ENCODE measurements at places on chromosomes 1 and 21. TPM values are rescaled to one million over a fixed set of nuclear protein-coding genes. Genes with fewer than 3 reads are reported as not detected.

DNA sequence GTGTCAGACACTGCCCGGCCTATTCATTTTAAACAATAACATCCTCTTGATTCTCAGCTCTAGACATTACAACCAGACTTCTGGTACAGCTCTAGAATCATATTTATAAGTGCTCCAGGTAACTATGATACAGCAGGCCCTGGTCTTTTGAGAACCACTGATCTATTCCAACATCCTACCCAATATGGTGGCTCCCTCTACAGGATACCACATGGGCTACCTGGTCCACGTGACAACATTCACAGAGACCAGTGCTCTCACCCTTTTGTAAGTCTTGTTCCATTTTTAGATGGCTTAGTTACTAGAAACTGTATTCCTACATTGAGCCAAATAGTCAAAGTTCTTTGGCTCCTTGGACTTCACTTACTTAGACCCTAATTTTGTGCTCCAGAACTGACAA, 102.9 kb downstream of the PTPN14 start:
- no peaks in the 10 kb centered on the region for H3K27me3 ChIP-seq
- peaks cover 75% of the 10 kb centered on the region for H3K4me1 ChIP-seq
- H3K4me3 ChIP-seq, result no peak overlapping the region
- no peak for DNase-seq
- peak overlapping the region; percentile 99 for H3K27ac ChIP-seq
- H3K36me3 ChIP-seq, result peaks cover 11% of the 10 kb centered on the region

- H3K27ac ChIP-seq, result no peak overlapping the region
- no peaks in the 10 kb centered on the region for H3K36me3 ChIP-seq
- peaks cover 1% of the 10 kb centered on the region for H3K4me1 ChIP-seq
- H3K27me3 ChIP-seq, result no peaks in the 10 kb centered on the region
Observed at GRCh38 chr1:198908995-198909394, 270.2 kb downstream of the PTPRC start.

DNA sequence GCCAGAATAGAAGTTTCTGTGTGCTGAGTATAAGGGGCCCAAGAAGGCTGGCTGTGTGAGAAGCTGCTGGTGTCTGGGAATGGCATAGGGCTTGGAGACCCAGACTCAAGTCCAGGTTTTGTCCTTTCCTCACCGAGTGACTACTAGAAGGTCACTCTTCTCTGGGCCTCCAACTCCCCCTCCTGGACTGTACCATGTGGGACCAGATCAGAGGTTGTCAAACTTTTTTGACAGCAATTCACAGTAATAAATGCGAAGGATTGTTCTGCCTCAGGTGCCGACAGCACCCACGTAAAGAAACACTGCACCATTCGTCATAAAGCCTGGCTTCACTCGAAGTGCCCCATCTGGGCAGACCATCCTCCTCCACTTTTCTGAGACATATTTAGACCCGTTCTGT, 29.0 kb downstream of the PKP1 start:
- H3K4me1 ChIP-seq, result peaks cover 12% of the 10 kb centered on the region
- no peak for DNase-seq
- H3K36me3 ChIP-seq, result no peaks in the 10 kb centered on the region
- H3K4me3 ChIP-seq, result no peak overlapping the region
- H3K27ac ChIP-seq, result no peak overlapping the region
- H3K27me3 ChIP-seq, result peaks cover 32% of the 10 kb centered on the region

VHLL gene
- total RNA-seq, result not detected

TMPRSS15 gene
- total RNA-seq, result not detected

DNA sequence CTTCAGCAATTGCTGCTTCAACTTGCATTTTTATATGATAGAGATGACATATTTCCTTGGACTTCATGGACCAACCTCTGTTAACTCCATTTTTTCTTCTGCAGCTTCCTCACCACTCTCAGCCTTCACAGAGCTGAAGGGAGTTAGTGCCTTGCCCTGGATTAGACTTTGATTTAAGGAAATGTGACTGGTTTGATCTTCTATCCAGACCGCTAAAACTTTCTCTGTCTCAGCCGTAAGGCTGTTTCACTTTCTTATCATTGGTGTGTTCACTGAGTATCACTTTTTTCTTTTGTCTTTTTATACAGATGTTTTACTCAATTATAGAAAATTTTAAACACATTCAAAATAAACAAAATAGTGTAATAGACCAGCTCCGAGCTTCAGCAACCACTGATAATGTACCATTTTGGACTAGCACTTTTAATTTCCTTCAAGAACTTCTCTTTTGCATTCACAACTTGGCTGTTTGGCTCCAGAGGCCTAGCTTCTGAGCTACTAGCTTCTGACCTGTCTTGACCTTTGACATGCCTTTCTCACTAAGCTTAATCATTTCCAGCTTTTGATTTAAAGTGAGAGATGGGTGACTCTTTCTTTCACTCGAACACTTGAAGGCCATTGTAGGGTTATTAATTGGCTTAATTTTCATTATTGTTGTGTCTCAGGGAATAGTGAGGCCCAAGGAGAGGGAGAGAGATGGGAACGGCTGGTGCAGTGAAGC, 9.3 kb downstream of the NEK7 start:
- no peak overlapping the region for H3K4me3 ChIP-seq
- H3K36me3 ChIP-seq, result no peaks in the 10 kb centered on the region
- H3K27ac ChIP-seq, result peak overlapping the region; percentile 23

MEGF6 gene
- total RNA-seq, result 32.4 TPM

PROX1 gene
- 3.8 TPM for total RNA-seq

GRCh38 chr1:200530623-200531261, 89.8 kb downstream of the KIF14 start:
- peaks cover 15% of the 10 kb centered on the region for H3K4me1 ChIP-seq
- H3K4me3 ChIP-seq, result no peak overlapping the region
- H3K27me3 ChIP-seq, result peaks cover 6% of the 10 kb centered on the region
- H3K36me3 ChIP-seq, result no peaks in the 10 kb centered on the region
- no peak overlapping the region for H3K27ac ChIP-seq

DNA sequence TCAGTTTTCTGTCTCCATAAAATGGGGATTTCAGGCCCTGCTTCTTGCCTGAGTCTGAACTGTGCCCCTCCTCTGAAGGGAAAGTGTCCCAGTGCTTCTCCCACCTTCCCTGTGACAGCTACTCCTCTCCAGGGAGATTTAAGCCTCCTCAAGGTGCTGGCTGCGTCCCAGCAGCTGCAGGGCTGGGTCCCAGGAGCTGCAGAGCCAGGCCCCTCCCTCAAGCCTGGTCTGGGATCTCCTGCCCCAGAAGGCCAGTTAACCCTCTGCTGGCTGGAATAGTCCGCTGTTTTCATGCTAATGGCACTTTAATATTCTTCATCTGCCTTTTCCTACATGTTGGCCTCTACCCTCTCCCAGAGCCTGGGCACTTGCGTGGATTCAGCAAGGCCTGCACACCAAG, 99.0 kb downstream of the PLXNA2 start:
- no peak overlapping the region for H3K4me3 ChIP-seq
- no peaks in the 10 kb centered on the region for H3K27me3 ChIP-seq
- peaks cover 11% of the 10 kb centered on the region for H3K4me1 ChIP-seq
- H3K27ac ChIP-seq, result no peak overlapping the region
- DNase-seq, result no peak

GRCh38 chr1:186079084-186079684, 295.9 kb downstream of the TPR start:
- DNase-seq, result no peak
- no peak overlapping the region for H3K4me3 ChIP-seq
- no peak overlapping the region for H3K27ac ChIP-seq
- H3K4me1 ChIP-seq, result no peaks in the 10 kb centered on the region
- H3K27me3 ChIP-seq, result no peaks in the 10 kb centered on the region

GRCh38 chr1:1292442-1292779, 12.2 kb downstream of the SCNN1D start:
- no peaks in the 10 kb centered on the region for H3K36me3 ChIP-seq
- no peak overlapping the region for H3K4me3 ChIP-seq
- peaks cover 4% of the 10 kb centered on the region for H3K4me1 ChIP-seq
- H3K27ac ChIP-seq, result no peak overlapping the region
- no peaks in the 10 kb centered on the region for H3K27me3 ChIP-seq
- no peak for DNase-seq

- H3K36me3 ChIP-seq, result no peaks in the 10 kb centered on the region
- H3K4me1 ChIP-seq, result peaks cover 11% of the 10 kb centered on the region
- DNase-seq, result no peak
- no peak overlapping the region for H3K4me3 ChIP-seq
Observed at GRCh38 chr1:170675865-170676264, 11.9 kb downstream of the PRRX1 start.

DNA sequence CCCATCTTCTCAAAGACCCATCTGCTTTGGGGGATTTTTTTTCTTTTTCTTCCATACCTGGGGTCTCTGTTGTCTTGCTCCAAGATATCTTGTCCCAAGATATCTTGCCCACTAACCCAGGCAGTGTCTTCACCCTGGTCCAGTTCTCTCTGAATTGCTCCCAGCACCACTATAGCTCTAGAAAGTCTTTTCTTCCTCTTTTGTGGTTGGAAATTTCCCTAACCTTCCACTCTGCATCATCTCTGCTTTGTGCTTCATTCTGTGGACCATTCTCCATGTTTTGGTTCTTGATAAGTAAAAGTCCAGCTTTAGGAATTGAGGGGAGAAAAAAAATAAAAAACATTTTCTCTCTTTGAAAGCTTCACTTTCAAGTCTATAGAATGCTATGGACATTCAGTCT, 20.9 kb downstream of the STYXL2 start:
- H3K4me3 ChIP-seq, result no peak overlapping the region
- H3K27me3 ChIP-seq, result no peaks in the 10 kb centered on the region
- DNase-seq, result no peak
- no peak overlapping the region for H3K27ac ChIP-seq
- peaks cover 29% of the 10 kb centered on the region for H3K4me1 ChIP-seq
- 0 out of 2 replicates have a peak, but pooled peaks cover 4% of the 10 kb centered on the region for H3K36me3 ChIP-seq

SPAG17 gene
- 0.71 TPM for total RNA-seq

DNA sequence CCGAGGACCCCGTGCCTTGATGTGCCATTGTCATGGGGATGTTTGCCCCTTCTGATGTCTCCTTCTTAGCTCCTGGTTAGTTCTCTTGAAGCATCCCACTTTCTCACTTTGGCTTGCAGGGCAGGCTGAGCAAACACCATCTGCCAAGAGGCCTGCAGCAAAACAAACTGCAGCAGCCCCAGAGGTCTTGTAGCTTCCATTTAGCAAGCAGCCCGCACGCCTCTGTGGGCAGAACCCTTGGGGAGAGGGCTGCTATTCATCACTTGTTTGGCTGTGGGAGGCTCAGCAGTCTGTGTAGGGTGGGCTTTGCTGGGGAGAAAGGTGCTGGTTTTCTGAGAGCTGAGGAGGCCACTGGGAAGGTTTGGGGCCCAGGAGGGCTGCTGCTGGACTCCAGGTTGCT, 56.7 kb downstream of the KCNC4 start:
- DNase-seq, result no peak
- H3K27me3 ChIP-seq, result peaks cover 10% of the 10 kb centered on the region
- H3K4me1 ChIP-seq, result peaks cover 10% of the 10 kb centered on the region

DNA sequence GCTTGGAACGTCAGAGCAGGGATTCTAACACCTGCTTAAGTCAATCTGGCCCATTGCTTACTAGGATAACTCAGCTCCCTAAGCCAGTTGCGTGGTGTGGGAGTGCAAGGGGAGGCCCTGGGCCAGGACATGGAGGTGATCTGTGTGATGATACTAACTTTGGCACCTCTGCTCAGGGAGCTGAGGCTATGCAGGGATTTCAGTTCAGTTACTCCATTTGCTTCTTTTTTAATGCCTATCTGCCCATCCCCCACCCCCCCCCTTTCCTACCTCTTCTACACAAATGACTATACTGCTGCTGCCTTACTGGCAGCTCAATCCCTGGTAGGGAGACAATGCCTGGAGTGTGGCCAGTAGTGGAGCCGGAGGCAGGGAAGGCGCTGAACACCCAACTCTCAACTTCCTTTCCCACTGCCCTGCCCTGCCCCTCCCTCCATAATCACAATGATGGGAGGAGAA, 19.5 kb downstream of the INKA2 start:
- H3K4me3 ChIP-seq, result no peak overlapping the region
- H3K27ac ChIP-seq, result peak overlapping the region; percentile 58
- H3K27me3 ChIP-seq, result no peaks in the 10 kb centered on the region
- H3K4me1 ChIP-seq, result peaks cover 44% of the 10 kb centered on the region

DNA sequence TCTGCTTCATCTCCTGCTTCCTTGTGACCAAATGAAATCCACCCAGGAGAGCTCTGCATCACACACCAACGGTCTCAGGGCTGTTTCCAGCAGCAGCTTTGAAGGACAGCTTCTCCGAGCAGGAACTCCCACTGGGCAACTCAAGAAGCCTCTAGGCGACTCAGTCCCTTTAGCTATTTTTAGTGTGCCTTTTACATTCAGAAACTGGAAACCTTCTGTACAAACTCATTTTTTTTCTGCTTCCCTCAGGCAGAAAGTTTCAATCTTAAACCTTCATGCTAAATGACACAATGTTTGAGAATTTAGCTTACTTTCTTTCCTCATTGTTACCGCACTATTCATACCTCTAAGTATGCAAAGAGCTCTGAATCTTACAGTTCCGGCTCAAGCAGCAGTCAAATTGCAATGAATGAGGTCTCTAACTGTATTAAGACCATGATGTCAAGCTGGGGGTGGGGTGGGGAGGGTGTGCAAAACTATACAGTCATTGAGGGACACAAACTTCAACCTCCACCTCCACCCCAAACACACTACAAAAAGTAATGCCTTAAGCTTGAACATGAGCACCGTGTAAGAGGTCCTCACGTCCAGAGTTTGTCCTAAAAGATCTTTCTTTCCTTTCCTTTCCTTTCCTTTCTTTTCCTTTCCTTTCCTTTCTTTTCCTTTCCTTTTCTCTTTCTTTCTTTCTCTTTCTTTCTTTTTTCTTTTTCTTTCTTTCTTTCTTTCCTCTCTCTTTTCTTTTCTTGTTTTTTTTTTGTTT, 16.4 kb upstream of the TARBP1 start:
- H3K4me1 ChIP-seq, result peaks cover 37% of the 10 kb centered on the region
- peaks cover 15% of the 10 kb centered on the region for H3K27me3 ChIP-seq
- no peak overlapping the region for H3K4me3 ChIP-seq
- no peaks in the 10 kb centered on the region for H3K36me3 ChIP-seq

LEFTY2 gene
- total RNA-seq, result 15.5 TPM

- H3K27me3 ChIP-seq, result peaks cover under 1% of the 10 kb centered on the region
- DNase-seq, result no peak
- peaks cover 14% of the 10 kb centered on the region for H3K36me3 ChIP-seq
- no peak overlapping the region for H3K27ac ChIP-seq
- no peak overlapping the region for H3K4me3 ChIP-seq
Observed at GRCh38 chr1:29426701-29427279, 190.5 kb downstream of the PTPRU start.

GRCh38 chr1:145917595-145917994, 922 bp downstream of the PEX11B start:
- peak overlapping the region; percentile 86 for H3K4me3 ChIP-seq
- H3K27me3 ChIP-seq, result peaks cover 10% of the 10 kb centered on the region
- no peaks in the 10 kb centered on the region for H3K36me3 ChIP-seq
- no peak overlapping the region for H3K27ac ChIP-seq
- H3K4me1 ChIP-seq, result peaks cover 19% of the 10 kb centered on the region

- no peaks in the 10 kb centered on the region for H3K36me3 ChIP-seq
- no peak overlapping the region for H3K4me3 ChIP-seq
- no peaks in the 10 kb centered on the region for H3K27me3 ChIP-seq
- no peak for DNase-seq
- H3K27ac ChIP-seq, result no peak overlapping the region
- 0 out of 2 replicates have a peak, but pooled peaks cover 3% of the 10 kb centered on the region for H3K4me1 ChIP-seq
Observed at GRCh38 chr1:217506878-217507277, 124.0 kb downstream of the GPATCH2 start.

GRCh38 chr1:65479554-65480204, 59.2 kb downstream of the LEPR start:
- no peak for DNase-seq
- no peak overlapping the region for H3K27ac ChIP-seq
- no peaks in the 10 kb centered on the region for H3K4me1 ChIP-seq

GRCh38 chr1:213519098-213519497, 468.1 kb downstream of the RPS6KC1 start:
- H3K36me3 ChIP-seq, result peaks cover 6% of the 10 kb centered on the region
- H3K4me3 ChIP-seq, result no peak overlapping the region
- DNase-seq, result no peak
- no peaks in the 10 kb centered on the region for H3K4me1 ChIP-seq

- H3K27me3 ChIP-seq, result no peaks in the 10 kb centered on the region
- H3K27ac ChIP-seq, result no peak overlapping the region
- DNase-seq, result peak; percentile 72
- no peak overlapping the region for H3K4me3 ChIP-seq
- H3K4me1 ChIP-seq, result peaks cover 8% of the 10 kb centered on the region
Observed at GRCh38 chr1:230310381-230311163, 115.6 kb downstream of the PGBD5 start.

KRTAP19-3 gene
- not detected for total RNA-seq
